Thoracic aorta (tissue), 2 donors: ENCODE measurements at places on chromosomes 4 and X.

- DNase-seq: no peak
- no peak overlapping the region for H3K27ac ChIP-seq
- H3K4me1 ChIP-seq: no peaks in the 10 kb centered on the region
- H3K36me3 ChIP-seq: no peaks in the 10 kb centered on the region
- H3K4me3 ChIP-seq: no peak overlapping the region
Observed at GRCh38 chr4:168511780-168512489, 15.1 kb downstream of the PALLD start.

DNA sequence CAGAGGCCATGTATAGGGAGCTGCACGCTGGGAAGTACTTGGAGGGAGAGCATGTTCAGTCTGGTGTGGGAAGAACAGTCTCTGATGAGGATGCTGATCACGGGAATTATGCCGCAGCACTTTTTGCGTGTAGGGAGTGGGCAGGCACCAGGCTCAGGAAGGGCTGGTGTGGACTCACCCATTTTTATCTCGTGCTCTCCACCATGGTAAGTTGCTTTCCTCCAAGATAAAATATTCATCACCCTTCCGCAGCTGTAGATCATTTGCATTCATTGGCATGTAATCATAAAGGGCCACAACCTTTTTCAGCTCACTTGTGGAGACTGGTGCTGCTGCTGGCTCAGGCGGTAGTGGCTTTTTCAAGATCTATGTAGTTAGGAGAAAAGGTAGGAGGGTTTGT is 11.8 kb upstream of the TIMM8A start:
- H3K27ac ChIP-seq: no peak overlapping the region
- H3K27me3 ChIP-seq: no peaks in the 10 kb centered on the region
- no peaks in the 10 kb centered on the region for H3K4me1 ChIP-seq
- DNase-seq: no peak

GRCh38 chr4:41079881-41080560 is 134.3 kb downstream of the APBB2 start:
- no peaks in the 10 kb centered on the region for H3K4me1 ChIP-seq
- no peak for DNase-seq
- no peak overlapping the region for H3K27ac ChIP-seq
- H3K4me3 ChIP-seq: no peak overlapping the region
- H3K36me3 ChIP-seq: no peaks in the 10 kb centered on the region
- H3K27me3 ChIP-seq: no peaks in the 10 kb centered on the region

DNA sequence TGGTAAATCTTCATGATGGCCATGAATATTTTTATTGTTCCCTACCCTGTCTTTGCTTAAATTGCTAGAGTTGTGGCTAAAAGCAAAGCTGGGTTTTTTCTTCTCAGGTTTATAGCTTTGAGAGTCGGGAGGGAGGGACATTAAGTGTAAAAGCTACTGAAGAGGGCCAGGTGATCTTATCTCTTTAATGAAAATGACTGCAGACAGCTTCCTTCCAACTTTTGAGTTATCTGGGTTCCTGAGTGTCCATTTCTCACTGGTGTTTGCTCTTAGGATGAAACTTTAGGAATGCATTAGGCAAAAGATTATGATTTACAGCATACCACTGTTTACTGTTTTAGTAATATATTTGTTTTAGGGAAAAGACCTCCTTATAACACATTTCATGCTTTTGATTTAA is 187.7 kb downstream of the SHROOM3 start:
- H3K27ac ChIP-seq: peak overlapping the region; percentile 92
- peaks cover 93% of the 10 kb centered on the region for H3K4me1 ChIP-seq
- H3K27me3 ChIP-seq: no peaks in the 10 kb centered on the region
- peak overlapping the region; percentile 15 for H3K4me3 ChIP-seq
- H3K36me3 ChIP-seq: no peaks in the 10 kb centered on the region

DNA sequence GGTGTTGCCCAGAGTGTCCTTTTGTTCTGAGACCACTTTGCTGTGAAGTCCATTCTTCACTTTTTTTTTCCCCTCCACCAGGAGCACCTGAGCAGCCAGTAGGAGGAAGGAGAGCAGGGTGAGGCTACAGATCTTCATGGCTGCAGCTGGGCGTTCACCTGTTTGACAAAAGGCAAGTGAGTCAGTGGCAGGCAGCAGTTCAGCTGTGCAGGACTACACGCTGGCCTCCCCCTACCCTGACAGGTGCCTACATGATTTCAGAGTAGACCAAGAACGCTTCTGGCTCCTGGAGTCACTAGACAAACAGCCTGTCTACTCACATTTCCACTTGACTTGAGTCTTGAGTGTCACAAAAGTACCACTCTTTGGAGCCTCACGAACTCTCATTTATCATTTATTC is 2.0 kb downstream of the FGFBP1 start:
- H3K36me3 ChIP-seq: no peaks in the 10 kb centered on the region
- H3K27me3 ChIP-seq: no peaks in the 10 kb centered on the region
- peaks cover 5% of the 10 kb centered on the region for H3K4me1 ChIP-seq
- no peak for DNase-seq

- no peak for DNase-seq
- no peaks in the 10 kb centered on the region for H3K36me3 ChIP-seq
- H3K27ac ChIP-seq: no peak overlapping the region
- no peak overlapping the region for H3K4me3 ChIP-seq
Observed at GRCh38 chr4:184064877-184065276, 152.8 kb downstream of the ENPP6 start.

GRCh38 chr4:106583567-106583966 is 215.0 kb upstream of the GIMD1 start:
- no peak overlapping the region for H3K4me3 ChIP-seq
- H3K36me3 ChIP-seq: no peaks in the 10 kb centered on the region
- H3K27ac ChIP-seq: no peak overlapping the region
- H3K27me3 ChIP-seq: no peaks in the 10 kb centered on the region
- no peak for DNase-seq

DNA sequence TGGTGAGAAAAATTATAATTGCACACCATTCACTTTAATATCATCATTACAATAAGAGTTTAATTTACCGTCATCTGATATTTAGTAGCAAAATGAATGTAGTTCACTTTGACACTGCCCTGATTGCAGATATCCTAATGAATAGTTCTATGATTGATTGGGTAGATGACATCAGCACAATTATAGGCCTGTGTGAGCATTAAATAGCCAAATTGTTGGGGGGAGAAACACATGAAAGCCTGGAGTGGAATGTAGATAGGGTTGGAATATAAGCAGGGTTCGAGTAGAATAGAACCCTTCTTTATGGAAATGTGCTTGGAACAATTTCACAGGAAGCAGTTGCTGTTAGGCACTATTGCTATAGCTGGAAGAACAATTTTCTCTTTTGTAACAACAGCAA is 1526.2 kb downstream of the RPA4 start:
- no peaks in the 10 kb centered on the region for H3K27me3 ChIP-seq
- H3K27ac ChIP-seq: no peak overlapping the region
- no peaks in the 10 kb centered on the region for H3K36me3 ChIP-seq
- no peak overlapping the region for H3K4me3 ChIP-seq
- H3K4me1 ChIP-seq: no peaks in the 10 kb centered on the region

DNA sequence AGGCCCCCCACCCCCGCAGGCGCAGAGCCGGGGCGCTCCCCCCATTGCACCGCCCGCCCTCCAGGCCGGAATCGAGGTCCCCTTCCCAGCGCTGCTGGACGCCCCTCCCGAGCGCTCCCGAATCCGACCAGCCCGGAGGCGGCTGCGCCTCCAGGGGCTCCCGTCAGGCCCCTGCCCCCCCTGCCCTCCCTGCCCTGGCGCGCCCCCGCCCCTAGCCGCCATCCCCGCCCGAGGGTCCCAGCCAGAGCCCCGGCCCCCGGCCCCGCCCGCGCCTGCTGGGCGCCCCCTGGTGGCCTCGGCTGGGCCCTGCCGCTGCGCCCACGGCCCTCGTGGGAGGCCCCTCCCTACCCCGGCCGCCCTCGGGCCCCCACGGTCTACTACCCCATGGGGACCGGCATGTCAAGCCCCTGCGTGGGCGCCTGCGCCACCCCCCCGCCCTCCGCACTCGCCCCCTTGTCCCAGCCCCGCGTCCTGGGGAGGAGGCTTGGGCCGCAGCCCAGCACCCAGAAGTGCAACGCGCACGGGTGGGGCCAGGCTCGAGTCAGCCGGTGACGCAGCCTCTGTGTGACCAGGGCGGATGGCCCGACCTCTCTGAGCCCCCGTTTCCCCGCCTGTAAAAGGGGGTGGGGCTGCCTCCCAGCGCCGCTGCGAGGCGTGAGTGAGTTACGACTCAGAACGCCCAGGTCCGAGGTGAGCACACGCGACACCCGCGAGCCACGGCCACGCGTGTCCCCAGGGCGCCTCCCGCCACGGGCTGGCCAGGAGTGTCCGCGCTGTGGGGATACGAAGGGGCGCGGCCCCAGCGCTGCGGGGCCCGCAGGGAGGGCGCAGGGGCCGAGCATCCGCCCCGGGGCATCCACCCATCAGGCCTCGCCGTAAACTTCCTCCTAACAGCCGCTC is 104.9 kb downstream of the FAM53A start:
- DNase-seq: peak; percentile 33
- no peaks in the 10 kb centered on the region for H3K36me3 ChIP-seq
- H3K27me3 ChIP-seq: no peaks in the 10 kb centered on the region
- peaks cover 5% of the 10 kb centered on the region for H3K4me1 ChIP-seq

DNA sequence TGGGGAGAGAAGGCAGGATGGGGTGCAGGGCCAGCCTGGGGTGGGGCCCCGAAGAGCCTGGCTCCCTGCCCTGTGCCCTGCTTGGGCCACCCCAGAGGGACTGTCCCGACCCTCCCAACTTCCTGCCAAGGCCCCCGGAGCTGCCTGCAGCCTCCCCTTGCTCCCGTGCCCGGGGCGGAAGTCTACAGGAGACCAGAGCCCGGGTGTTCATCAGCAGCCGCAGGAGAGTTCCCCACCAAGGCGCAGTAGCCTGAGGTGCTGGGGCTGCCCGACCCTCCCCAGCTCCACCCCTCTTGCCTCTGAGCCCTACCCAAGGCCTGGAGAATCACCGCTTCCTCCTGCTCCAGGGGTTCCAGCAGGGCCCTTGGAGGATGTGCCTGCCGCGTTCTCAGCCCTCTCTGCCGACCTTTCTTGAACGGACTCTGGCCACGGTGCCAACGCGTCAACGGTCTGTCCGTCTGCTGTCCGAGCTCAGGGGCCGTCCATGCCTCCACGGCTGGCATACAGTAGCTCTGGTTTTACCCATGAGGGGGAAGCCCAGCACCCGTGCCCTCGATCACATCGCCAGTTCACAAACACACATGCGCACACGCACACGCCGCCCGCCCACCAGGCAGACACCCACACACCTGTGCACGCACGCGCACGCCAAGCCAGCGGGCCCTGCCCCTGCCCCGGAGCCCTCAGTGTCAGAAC is 36.0 kb upstream of the SPON2 start:
- H3K36me3 ChIP-seq: peaks cover 3% of the 10 kb centered on the region
- no peak overlapping the region for H3K27ac ChIP-seq
- DNase-seq: no peak
- no peaks in the 10 kb centered on the region for H3K27me3 ChIP-seq
- H3K4me3 ChIP-seq: no peak overlapping the region
